Heart left ventricle (tissue), 16 donors: ENCODE measurements at places on chromosomes 11 and 22. TPM values are rescaled to one million over a fixed set of nuclear protein-coding genes. Genes with fewer than 3 reads are reported as not detected.

The MGAT3 gene
- polyA plus RNA-seq, result 2.6 TPM

The ATM gene
- polyA plus RNA-seq, result 14.0 TPM

The SDHAF2 gene
- polyA plus RNA-seq, result 45.0 TPM

The MMP12 gene
- polyA plus RNA-seq, result not detected

The CHST1 gene
- polyA plus RNA-seq, result 1.5 TPM

The SLC22A6 gene
- not detected for polyA plus RNA-seq

The C11orf65 gene
- polyA plus RNA-seq, result 0.14 TPM

The PGA5 gene
- polyA plus RNA-seq, result 0.27 TPM

The PKP3 gene
- 0.17 TPM for polyA plus RNA-seq

The SPA17 gene
- polyA plus RNA-seq, result 5.6 TPM

The F2 gene
- not detected for polyA plus RNA-seq

The FEN1 gene
- 2.6 TPM for polyA plus RNA-seq

The PLEKHB1 gene
- 0.82 TPM for polyA plus RNA-seq

The CCDC73 gene
- not detected for polyA plus RNA-seq

The CD44 gene
- polyA plus RNA-seq, result 37.4 TPM

The UCP3 gene
- polyA plus RNA-seq, result 1.7 TPM

The ACCS gene
- polyA plus RNA-seq, result 1.7 TPM

The IGSF9B gene
- polyA plus RNA-seq, result 38.3 TPM

The OR9Q1 gene
- polyA plus RNA-seq, result not detected

The PIWIL4 gene
- polyA plus RNA-seq, result 0.33 TPM

The LARGE2 gene
- 0.17 TPM for polyA plus RNA-seq

The DMC1 gene
- polyA plus RNA-seq, result 0.12 TPM
